ENCODE measurements at places on chromosomes 1 and 21.

- peak; percentile 41 for DNase-seq
These were observed 34.6 kb downstream of the IL12RB2 start for GRCh38 chr1:67342076-67342890.

- DNase-seq: no peak
These were observed 74.2 kb upstream of the FOXD3 start for GRCh38 chr1:63248216-63248615.

- no peak for DNase-seq
These were observed 16.9 kb upstream of the ECE1 start for GRCh38 chr1:21307210-21307609.

DNA sequence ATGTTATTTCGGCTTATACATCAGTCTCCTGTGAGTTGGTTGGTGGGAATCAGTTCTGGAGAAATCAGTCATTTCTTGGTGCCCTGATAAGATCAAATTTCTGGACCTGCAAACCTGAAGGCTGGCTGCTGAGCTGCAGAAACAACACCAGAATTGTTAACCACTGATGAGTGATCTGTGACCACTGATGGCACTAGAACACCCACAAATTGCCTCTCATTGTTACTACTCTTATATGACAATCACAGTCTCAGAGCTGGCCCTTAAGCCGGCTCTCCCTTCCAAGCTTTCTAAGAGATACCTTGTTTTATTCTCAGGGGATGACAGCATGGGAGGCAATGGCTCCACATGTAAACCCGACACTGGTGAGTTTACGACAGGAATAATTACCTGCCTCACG lies 1.9 kb downstream of the C1orf162 start:
- no peak for DNase-seq

GRCh38 chr1:58883888-58884482 lies 100.1 kb upstream of the JUN start:
- no peak for DNase-seq

GRCh38 chr1:10965546-10966226 lies 46.8 kb upstream of the TARDBP start:
- DNase-seq: no peak

- DNase-seq: no peak
These were observed 67.0 kb downstream of the LMX1A start for GRCh38 chr1:165289556-165289955.

DNA sequence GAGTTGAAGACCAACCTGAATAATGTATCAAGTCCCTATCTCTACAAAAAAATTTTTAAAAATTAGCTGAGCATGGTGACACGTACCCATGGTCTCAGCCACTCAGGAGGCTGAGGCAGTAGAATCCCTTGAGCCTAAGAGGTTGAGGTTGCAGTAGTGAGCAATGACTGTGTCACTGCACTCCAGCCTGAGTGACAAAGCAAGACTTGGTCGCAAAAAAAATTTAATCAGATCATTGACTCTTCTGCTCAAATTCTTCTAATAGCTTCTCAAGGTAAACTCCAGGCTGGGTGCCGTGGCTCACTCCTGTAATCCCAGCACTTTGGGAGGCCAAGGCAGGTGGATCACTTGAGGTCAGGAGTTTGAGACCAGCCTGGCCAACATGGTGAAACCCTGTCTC lies 85.9 kb upstream of the PUM1 start:
- DNase-seq: no peak

GRCh38 chr1:246280551-246280950 lies 226.5 kb downstream of the SMYD3 start:
- DNase-seq: no peak

- no peak for DNase-seq
These were observed 38.7 kb downstream of the PCNX2 start for GRCh38 chr1:233256789-233257188.

- no peak for DNase-seq
These were observed 60.4 kb downstream of the DNTTIP2 start for GRCh38 chr1:93818570-93818959.

- DNase-seq: no peak
These were observed 36.0 kb upstream of the SLC35F3 start for GRCh38 chr1:233868461-233868860.
